ENCODE measurements at places on chromosomes 2 and 18.

DNA sequence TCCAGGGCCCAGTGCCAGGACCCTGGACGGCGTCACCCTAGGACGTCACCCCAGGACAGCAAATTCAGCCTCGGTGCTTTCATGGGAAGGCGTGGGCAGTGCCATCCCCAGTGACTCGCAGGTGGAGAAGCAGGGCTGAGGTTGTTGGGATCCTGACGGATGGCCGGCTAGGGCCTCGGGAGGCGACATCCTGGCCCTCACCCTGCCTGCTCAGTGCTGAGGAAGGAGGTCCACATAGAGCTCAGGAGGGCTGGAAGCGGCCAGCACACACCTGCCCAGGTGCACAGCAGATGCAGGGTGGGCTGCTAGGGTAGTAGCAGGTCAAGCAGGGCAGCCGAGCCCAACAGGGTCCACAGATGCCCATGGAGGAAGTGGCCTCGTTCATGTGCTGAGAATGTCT is 482.0 kb upstream of the SALL3 start:
- no peak for DNase-seq

DNA sequence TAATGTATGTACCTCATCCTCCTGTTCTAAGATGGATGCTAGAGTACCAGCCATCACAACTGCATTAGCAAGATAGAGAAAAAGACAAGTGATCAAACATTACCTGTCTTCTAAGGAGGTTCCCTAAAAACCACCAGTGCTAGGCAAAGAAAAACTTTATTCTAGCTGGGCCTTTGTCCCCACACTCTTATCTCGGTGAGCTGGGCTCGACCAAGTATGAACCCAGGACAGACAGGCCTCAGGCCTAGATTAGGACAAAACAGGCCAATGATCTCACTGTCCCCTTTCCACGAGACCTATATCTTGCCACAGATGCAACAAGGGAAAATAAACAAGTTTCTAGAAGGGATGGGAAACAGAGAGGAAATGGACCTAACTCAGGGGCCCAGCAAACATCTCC is 127.6 kb upstream of the PKDCC start:
- DNase-seq = no peak

DNA sequence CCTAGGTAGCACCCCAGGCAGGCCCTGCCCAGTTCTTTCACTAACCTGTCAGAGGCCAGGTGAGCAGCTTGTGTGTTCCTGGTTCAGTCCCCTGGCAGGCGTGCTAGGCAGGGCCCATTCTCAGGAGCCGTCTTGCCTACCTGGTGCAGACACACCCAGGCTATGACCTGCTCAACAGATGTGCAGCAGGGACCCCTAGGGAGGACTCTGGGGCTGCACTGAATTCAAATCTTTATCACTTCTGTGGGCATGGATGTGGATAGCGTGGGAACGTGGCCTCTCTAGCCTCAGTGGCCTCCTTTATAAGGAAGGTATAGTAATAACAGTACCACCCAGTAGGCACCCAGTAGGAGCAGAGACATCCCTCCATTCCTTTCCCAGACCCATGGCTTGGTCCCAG is 48.4 kb downstream of the PLEKHB2 start:
- DNase-seq = no peak

- DNase-seq = no peak
Observed at GRCh38 chr2:218378053-218378452, 4.0 kb upstream of the SLC11A1 start.

GRCh38 chr2:214341646-214342045 is 69.2 kb upstream of the VWC2L start:
- DNase-seq = no peak

- no peak for DNase-seq
Observed at GRCh38 chr18:23864624-23865023, 149.9 kb upstream of the TTC39C start.

GRCh38 chr2:29192526-29192925 is 77.3 kb downstream of the CLIP4 start:
- no peak for DNase-seq

DNA sequence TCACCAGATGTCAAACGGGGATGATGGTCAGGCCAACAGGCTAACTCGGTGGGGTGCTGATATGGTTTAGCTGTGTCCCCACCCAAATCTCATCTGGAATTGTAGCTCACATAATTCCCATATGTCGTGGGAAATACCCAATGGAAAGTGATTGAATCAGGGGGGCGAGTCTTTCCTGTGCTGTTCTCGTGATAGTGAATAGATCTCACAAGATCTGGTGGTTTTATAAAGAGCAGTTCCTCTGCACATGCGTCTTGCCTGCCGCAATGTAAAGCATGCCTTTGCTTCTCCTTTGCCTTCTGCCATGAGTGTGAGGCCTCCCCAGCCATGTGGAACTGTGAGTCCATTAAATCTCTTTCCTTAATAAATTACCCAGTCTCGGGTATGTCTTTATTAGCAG is 74.4 kb upstream of the YWHAQ start:
- DNase-seq = no peak

DNA sequence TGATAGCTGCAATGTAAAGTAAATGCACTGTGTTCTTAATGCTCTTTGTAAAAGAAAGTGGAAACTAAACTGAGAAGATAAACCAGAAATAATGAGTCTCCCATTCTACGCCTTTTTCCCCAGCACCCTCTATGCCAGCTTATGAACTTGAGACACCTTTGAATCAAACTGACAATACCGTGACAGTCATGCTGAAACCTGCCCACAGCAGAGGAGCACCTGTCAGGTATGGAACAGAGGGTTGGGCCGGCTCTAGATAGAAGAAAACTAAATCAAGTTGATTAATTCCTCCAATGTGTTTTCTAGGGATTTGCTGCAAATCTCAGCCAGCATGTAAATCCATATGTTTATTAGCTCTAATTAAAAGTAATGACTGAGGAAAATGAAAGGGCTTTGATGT is 520.6 kb upstream of the RAB12 start:
- no peak for DNase-seq

DNA sequence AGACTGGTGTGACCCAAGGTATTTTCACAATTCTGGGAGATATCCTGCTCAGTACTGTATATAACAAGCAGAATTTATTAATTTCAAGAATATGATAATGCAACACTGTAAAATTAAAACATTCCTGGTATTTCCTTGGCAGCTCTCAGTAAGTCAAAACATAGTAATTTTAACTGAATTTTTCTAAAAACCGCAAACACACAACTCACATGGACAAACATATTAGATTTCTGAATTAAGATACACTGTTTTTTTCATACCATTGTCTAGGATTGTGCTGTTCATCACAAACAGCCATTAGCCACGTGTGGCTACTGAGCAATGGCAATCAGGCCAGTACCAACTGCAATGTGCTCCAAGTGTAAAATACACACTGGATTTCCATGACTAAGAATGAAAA is 29.6 kb downstream of the LPIN2 start:
- DNase-seq = no peak

GRCh38 chr2:167581961-167582574 is 665.3 kb downstream of the STK39 start:
- no peak for DNase-seq

GRCh38 chr2:137689549-137689948 is 274.7 kb upstream of the HNMT start:
- no peak for DNase-seq

GRCh38 chr2:228624733-228625132 is 443.2 kb upstream of the SPHKAP start:
- DNase-seq = no peak

DNA sequence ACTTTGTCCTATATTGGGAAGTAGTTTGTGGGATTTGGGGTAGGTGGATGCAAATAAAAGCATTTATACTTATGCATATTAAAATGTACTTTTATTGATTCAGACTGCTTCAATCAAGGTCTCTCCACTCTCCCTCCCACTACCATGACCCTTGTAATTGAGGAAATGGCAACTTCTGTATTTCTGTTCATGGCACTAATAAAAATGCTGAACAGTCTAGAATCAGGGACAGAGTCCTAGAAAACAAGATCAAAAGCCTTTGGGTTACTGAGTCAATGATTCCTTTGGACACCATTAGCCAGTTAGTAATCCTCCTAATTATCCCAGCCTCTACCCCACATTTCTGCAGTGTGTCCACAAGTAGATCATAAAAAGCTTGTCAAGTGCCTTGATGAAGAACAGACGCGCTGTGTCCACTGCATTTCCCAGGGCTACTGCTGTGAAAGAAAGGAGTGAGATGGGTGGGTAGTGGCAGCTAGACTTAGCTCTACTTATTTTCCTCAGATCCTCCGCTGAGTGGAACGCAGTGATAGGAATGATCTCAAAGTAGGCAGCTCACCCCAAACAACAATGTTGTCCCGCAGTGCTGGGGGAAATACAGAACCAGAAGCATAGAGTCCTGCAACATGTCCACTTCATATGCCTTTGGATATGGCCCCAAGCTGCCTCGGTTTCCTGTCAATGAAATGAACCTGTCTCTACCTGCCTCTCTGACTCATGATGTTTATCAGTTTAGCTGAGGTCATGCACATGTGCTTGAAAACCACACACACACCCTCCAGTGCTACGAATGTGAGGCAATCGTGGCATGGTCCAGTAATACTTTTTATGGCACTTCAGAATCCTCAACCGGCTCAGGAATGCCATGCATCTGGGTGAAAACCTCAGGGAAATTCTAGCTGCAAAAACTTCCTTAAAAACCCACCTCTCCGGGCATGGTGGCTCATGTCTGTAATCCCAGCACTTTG is 115.5 kb downstream of the COL6A3 start:
- no peak for DNase-seq

- DNase-seq = no peak
Observed at GRCh38 chr2:239328351-239329191, 72.2 kb downstream of the HDAC4 start.

DNA sequence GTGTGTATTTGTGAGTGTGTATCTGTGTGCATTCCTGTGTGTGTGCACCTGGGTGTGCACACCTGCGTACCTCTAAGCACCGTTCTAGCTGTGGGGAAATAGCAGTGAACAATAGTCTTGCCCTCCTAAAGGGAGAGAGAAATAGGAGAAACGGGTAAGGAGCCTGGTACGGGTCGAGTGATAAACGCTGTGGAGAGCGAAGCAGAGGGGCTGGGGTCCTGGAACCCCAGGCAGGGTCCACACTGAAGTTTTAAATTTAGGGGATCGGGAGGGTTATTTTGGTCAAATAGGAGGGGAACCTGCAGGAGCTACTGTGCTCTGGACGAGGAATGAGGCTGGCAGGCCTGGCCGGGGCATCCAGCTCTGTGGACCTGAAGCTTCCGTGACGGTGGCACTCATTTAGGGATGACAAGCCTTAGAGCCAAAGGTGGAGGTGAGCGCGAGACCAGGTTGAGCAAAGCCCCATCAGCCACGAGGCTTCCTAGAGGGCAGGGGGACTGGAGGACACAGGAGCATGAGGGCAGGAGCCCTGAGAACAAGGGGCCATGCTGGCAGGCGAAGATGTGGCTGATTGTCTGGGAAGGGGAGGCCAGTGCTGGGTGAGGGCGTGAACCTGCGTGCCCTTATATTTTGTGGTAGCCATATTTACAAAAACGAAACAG is 188.0 kb downstream of the RTP5 start:
- DNase-seq = no peak

DNA sequence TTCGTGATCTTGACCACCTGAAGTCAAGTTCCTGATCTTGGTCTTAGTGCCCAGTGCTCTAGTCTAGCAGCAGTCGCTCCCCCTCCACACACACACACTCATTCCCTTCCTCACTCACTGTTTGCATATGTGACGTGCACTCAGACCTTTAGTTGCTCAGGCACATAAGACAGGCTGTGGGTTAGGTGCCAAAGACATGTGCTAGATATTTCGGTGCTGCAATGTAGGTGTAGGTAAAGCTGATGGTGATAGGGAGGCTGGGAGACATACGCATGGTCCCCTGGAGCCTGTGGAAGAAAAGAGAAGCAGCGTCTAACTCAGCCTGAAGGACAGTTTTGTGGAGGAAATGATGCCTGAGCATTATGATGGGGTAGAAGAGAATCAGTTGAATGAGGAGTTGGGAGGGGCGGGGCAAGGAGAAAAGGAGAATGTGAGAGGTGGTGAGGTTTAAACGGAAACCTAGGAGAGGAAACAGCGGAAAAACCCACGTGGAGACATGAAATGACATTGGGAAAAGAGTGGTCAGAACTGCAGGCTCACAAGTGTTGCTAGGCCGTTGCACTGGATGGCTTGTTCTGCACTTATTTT is 3.8 kb downstream of the TTC39C start:
- no peak for DNase-seq

GRCh38 chr18:73119574-73119973 is 251.8 kb upstream of the NETO1 start:
- DNase-seq = no peak

- DNase-seq = no peak
Observed at GRCh38 chr2:161997916-161998471, 76.0 kb downstream of the DPP4 start.

GRCh38 chr2:148658807-148659722 is 14.5 kb downstream of the EPC2 start:
- DNase-seq = no peak

DNA sequence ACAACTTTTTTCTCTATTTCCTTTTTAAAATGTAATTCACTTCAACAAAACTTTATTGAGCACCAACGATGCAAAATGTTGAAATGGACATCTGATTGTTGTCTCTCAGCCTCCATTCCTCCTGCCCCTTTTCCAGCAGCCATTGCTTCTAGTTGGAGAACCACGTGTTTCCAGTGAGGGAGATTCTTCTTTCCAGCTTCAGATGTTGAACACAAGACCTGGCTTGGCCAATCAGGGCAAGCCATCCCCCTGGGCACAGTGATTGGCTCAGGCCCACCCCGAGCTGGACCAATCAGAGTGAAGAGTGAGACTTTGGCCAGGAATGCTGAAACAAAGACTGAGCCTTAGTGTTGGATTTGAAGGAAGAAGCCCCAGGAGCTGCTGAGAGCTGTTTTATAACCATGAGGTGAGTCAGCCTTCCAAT is 59.0 kb downstream of the E2F6 start:
- no peak for DNase-seq

GRCh38 chr2:197164141-197164754 is 146.3 kb downstream of the ANKRD44 start:
- no peak for DNase-seq

DNA sequence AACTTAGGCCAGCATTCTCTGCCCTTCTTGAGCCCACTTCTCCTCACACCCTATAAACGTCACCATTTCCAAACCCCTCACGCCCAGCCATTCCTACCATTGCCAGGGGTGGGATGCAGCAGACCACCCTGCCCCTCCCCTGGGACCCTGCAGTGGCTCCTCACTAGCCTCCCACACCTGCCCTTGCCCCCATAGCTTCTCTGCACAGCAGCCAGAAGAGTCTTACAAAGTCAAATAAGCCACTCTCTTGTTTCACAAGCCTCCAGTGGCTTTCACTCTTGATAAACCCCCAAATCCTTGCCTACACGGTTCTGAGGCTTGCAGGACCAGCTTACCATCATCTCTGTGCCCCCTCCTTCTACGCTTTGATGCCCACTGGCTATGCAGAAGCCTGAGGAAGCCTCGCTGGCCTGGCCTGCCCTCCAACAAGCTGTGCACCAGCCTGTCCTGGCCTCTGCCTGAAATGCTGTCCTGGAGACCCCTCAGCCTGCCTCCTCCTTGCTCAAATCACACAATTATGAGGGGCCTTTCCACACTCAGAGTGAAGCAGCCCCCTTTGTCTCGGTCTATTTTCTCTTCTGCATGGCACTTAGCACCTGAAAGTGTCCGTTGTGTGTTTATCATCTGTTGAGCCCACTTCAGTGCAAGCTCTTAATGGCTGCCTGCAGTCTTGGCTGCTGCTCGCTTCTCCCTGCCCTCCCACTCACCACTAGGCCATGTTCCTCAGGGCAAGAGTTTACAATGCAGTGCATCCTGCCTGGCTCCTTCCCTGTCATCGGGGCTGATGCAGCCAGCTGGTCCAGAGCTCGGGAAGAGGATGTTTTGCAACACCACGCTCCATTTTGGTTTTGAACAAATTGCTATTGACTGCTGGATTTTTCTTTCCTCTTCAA is 82.6 kb upstream of the RGPD5 start:
- DNase-seq = no peak

GRCh38 chr2:4181062-4181461 is 477.7 kb downstream of the DCDC2C start:
- DNase-seq = no peak
